ENCODE measurements at places on chromosomes 7 and 10.

- DNase-seq: no peak
Observed at GRCh38 chr10:76902949-76903348, 734.7 kb downstream of the KCNMA1 start.

- DNase-seq: no peak
Observed at GRCh38 chr7:112400141-112400540, 50.1 kb upstream of the IFRD1 start.

DNA sequence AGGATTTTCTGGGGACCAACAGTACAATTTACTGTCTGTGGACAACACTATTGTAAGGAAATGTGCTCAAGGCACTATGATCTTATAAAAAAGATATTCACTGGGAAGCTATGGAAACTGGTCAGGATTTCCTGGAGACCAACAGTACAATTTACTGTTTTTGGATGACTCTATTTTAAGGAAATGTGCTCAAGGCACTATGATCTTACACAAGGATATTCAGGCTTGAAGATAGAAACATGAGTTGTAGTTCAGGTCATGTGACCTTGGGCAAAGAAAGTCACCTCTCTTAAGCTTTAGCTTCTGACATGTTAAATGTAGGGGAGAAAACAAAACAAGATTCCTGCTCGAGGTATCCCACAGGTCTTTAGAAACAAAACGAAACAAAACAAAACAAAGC is 1.7 kb upstream of the ITPRID1 start:
- no peak for DNase-seq

- no peak for DNase-seq
Observed at GRCh38 chr7:132205509-132205908, 370.8 kb downstream of the PLXNA4 start.
